Heart left ventricle (tissue), 16 donors: ENCODE measurements at places on chromosomes 16 and 17. TPM values are rescaled to one million over a fixed set of nuclear protein-coding genes. Genes with fewer than 3 reads are reported as not detected.

DNA sequence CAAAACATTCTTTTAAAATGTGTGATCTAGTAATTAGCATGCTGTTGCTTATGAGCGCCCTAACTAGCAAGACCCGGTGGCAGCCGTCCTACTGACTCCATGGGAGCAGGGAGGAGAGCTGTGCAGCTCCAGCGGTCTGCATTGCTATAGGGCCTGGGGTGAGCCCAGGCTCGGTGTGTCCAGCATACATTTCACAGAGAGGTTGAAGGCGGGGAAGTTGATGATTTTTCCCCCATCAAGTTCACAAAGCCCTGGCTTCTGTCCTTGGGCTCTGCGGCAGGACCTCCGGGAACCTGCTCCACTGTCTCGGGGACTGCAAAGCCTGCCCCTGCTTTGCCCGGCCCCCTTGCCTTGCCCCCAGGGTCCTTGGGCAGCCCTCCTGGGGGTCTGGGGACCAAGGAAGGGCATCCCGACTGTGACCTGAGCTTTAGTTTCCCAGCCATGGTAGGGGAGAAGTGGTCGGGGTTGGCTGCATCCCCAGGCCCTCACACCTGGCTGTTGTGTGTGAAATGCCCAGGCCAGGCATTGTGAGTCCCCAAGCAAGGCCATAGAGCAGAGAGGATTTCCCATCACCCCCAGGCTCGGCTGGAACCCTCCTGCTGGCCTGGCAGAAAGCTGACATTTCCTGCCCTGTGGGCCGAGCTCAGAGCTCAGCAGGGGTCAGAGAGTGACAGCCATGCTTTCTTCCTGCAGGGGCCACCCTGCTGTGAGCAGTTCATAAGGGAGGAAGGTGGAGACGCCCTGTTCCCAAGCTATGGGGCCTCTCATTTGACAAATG is 24.8 kb downstream of the KCNJ12 start:
- DNase-seq: no peak
- no peaks in the 10 kb centered on the region for H3K36me3 ChIP-seq
- no peak overlapping the region for H3K27ac ChIP-seq

- H3K4me1 ChIP-seq: no peaks in the 10 kb centered on the region
- no peaks in the 10 kb centered on the region for H3K36me3 ChIP-seq
- DNase-seq: no peak
- no peak overlapping the region for H3K27ac ChIP-seq
These were observed 10.9 kb downstream of the SLC13A2 start for GRCh38 chr17:28484296-28484695.

- H3K27me3 ChIP-seq: no peaks in the 10 kb centered on the region
- H3K4me1 ChIP-seq: no peaks in the 10 kb centered on the region
- no peak overlapping the region for H3K4me3 ChIP-seq
- H3K36me3 ChIP-seq: no peaks in the 10 kb centered on the region
- H3K27ac ChIP-seq: no peak overlapping the region
These were observed 105.7 kb downstream of the SYCE1L start for GRCh38 chr16:77304877-77305276.

DNA sequence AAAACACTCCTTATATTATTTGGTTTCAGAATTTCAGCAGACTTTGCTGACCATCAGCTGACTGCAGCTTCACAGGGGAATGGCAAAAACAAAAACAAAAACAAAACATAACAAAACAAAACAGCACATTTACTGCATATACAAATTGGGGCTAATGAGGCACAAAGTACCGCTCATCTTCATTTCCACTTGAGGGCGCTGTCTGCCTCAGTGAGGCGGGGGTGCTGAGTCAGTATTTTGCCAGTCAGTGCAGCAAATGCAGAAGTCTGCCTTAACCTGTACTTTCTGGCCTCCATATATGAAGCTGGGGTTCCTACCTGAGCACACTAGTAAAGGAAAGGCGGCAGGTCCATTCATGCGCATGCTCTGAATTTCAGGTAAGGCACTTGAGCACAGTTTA is 13.5 kb upstream of the DYNLRB2 start:
- H3K4me1 ChIP-seq: no peaks in the 10 kb centered on the region
- H3K4me3 ChIP-seq: no peak overlapping the region
- H3K27me3 ChIP-seq: peaks cover 13% of the 10 kb centered on the region
- DNase-seq: no peak

The CEP295NL gene
- total RNA-seq: 1.1 TPM

The CYGB gene
- total RNA-seq: 18.9 TPM

The NT5M gene
- total RNA-seq: 15.1 TPM
